ENCODE measurements at places on chromosomes 1 and 21. TPM values are rescaled to one million over a fixed set of nuclear protein-coding genes. Genes with fewer than 3 reads are reported as not detected.

Gene CACNA1S
- total RNA-seq = not detected

DNA sequence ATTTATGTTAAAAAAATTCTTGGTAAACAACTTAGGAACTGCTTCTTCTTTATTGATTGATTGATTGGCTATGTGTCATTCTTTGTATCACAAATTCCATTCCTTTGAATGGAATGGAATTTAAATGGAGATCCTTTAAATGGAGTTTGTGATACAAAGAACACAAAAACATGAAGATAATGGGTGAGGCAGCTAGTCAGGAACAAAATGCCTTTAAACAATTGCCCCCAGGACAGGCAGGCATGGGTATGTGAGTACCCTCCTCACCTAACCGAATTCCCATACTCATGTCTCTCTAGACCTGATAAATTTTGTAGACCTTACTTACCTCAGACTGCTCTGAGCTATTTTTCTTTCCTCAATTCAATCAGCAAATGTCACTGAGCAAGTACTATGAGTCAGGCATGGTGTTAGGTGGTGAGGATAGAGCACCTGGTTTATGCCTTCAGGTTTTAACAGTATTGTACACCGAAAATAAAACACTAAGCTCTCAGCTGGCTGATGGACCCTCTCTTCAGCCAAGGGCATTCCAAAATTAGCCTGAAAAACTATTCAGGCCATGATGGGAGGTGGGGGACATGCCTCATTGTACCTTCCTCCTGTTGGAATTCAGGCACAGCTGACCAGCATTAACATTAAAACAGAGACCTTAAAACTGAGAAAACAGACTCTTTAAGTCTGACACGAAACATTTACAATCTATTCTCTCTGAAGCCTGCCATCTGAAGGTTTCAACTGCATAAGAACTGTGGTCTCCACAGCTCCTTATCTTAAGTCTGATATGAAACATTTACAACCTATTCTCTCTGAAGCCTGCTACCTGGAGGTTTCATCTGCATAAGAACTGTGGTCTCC lies 58.9 kb downstream of the OLFML3 start:
- H3K27ac ChIP-seq = no peak overlapping the region
- no peaks in the 10 kb centered on the region for H3K4me1 ChIP-seq
- H3K27me3 ChIP-seq = no peaks in the 10 kb centered on the region
- H3K36me3 ChIP-seq = no peaks in the 10 kb centered on the region
- no peak for DNase-seq
- no peak overlapping the region for H3K4me3 ChIP-seq

DNA sequence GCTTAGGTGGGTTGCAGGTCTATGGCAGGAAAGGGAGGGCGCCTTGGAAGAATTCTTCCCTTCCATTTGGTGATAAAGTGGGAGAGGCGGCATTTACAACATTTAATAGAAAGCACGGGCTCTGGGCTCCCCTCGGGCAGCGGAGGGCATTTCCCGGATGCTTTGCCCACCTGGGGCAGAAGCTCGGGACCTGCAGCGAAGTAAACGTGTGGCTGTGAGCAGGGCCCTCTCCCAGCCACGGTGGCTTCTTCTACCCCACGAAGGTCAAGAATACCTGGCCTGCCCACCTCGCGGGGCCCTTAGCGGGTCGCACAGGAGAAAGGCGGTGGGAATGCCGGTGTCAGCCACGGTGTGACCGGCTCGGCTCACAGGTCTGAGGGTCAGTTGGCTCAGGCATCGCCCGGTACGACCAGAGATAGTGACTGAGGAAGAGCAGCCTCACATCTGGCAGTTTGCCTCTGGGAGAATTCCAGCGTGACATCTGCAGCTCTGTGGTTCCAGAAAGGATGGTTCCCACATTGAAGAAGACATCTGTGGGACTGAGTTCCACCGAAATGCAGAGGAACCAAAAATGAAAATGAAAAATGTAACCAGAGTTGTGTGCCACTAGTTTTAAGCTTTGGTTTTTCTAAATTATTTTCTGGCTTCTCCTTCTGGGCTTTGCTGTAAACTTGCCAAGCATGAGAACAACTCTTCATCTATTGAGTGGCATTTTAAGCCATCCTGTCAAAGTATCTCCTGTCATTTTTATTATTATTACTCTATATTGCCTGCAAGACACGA lies 720 bp upstream of the F3 start:
- peaks cover 51% of the 10 kb centered on the region for H3K27me3 ChIP-seq
- H3K4me3 ChIP-seq = peak overlapping the region; percentile 79
- peaks cover 22% of the 10 kb centered on the region for H3K4me1 ChIP-seq
- no peaks in the 10 kb centered on the region for H3K36me3 ChIP-seq
- DNase-seq = no peak

- H3K4me3 ChIP-seq = no peak overlapping the region
- H3K27ac ChIP-seq = no peak overlapping the region
- no peaks in the 10 kb centered on the region for H3K4me1 ChIP-seq
- H3K36me3 ChIP-seq = no peaks in the 10 kb centered on the region
These were observed 26.1 kb upstream of the GJA5 start for GRCh38 chr1:147786536-147786935.

Measured in activated B cell treated with CpG ODN at 0.5 μM for 24 hours (primary cell).